Caki2 (cell line): ENCODE measurements at places on chromosomes 16 and 17. TPM values are rescaled to one million over a fixed set of nuclear protein-coding genes. Genes with fewer than 3 reads are reported as not detected.

- DNase-seq: no peak
These were observed 509 bp upstream of the JUP start for GRCh38 chr17:41787021-41787418.

DNA sequence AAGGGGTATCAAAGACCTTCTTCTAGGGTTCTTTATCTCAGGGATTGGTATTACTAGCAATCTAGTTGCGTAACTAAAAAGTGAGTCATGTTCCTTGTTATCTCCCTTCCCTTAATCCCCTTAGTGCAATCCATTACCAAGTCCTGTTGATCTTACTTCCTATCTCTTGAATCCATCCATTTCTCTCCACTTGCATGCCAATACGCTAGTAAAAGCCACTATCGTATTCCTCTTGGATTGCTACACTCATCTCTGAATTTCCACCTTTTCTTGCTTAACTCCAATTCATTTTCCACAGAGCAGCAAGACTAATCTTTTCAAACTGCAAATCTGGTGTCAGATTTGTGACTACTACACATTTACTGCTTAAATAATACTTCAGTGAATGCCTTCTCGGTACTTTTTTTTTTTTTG lies 1.8 kb upstream of the ADAT1 start:
- DNase-seq: no peak

- DNase-seq: peak; percentile 29
These were observed 5.6 kb downstream of the CRYBA1 start for GRCh38 chr17:29252101-29252791.

DNA sequence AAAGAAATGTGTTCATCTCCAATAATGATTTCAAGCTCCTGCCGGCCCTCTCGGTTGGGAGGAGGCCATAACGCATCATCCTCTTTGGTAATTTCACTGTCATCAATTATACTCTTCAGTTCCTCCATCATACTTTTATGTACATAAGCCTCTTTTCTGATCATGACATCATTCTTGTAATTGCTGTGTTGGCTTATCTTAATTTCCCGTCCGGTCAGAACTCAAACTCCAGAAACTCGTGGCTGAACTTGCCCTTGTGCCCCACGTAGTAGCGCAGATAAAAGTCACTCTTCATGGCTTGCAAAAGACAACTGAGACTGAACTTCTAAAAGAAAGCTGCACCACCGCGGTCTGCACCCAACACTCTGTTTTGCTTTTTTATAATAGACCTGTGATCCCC lies 13.6 kb downstream of the TMEM220 start:
- no peak for DNase-seq

DNA sequence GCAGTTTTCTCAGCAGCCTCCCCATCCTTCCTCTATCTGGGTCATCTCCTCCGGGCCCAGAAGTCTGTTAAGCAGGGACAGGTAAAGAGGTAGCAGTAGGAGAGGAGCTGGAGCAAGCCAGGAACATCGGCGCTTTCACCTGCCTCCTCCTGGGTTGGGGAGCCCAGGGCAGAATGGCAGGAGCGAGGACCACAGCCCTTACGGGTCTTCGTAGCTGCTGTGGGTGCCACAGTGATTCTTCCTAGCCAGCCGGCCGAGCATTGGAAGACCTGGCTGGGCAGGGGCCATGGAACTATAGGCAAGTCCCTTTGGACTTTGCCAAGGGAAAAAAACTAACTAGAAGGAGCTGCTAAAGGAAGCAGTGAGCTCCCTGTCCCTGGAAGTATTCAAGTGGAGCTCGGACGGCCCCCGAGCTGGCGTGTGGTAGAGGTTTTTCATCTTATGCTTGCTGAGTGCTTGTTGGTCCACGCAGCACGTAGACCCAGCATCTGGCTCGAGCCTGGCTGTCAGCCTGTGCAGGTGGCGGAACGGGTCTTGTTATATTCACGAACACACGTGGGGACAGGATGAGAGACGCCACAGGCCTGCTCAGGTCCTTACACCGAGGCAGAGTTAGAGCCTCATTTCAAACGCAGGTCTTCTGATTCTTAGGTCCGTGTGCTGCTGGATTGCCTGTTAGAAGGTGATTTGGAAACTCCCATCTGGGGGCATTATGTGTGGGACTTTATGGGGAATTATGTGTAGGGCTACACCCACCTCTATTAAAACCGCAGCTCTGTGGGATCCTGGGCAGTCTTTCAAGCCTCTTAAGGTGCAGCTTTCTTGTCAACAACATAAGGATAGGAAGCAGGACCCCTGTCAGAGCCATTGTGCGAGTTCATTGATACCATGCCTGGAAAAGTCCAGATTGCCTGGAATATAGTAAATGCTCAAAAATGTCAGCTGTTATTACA lies 54.8 kb downstream of the OR1D5 start:
- no peak for DNase-seq

TRPV3 gene
- not detected in 2 replicates for total RNA-seq

DNA sequence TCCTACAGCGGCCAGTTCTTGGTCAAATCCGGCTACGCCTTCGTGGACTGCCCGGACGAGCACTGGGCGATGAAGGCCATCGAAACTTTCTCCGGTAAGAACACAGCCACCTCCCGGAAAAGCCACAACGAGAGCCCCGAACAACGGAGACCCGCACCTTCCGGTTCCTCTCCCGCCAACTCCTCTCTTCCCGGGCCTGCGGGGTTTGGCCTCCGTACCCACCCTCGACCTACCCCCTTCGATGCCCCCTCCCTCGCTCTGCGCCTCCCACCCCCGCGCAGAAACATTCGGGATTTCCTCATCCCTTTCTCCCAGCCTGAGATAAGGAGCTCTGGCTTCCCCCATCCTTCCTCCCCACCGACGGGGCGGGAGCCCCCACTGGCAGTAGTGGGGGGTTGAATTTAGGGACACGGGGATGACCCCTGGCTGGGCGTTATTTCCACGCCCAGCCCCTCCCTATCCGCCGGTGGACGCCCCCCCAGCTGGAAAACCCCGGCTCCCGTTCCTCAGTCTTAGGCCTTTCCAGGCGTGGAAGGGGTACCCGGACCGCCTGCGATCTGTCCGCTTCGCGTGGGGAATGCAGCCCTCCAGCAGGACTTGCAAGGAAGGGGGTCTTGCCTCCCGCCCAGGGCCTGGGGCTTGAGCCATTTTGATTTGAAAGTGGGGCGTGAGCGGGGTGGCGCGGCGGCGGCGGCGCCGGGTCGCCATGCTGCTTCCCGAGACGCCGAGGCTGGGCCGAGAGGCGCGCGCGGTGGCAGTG lies 822 bp downstream of the IGF2BP1 start:
- no peak for DNase-seq

- DNase-seq: no peak
These were observed 2.1 kb upstream of the ATP2A1 start for GRCh38 chr16:28876019-28876659.

GRCh38 chr17:17506893-17507464 lies 10.8 kb upstream of the RASD1 start:
- no peak for DNase-seq

DNA sequence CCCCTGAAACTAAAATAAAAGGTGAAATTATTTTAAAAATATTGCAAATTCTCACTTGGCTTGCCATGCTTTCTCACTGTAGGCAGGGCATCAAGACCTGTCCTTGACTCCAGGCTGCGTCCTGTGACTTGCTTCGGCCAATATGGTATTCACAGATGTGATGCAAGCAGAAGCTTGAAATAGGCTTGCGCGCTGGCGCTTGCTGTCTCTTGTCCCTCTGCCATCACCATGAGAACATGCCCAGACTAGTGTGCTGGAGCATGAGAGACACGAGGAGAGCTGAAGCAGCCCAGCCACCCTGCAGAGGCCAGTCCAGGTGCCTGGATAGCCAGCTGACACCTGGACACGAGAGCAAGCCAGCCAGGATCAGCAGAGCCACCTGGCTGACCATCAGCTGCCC lies 21.8 kb upstream of the ZKSCAN2 start:
- DNase-seq: no peak

- DNase-seq: no peak
These were observed 1.8 kb upstream of the KRT10 start for GRCh38 chr17:40824015-40824832.

KRTAP3-2 gene
- not detected in 2 replicates for total RNA-seq

GRCh38 chr16:49453983-49454382 lies 80.4 kb downstream of the C16orf78 start:
- DNase-seq: no peak

- no peak for DNase-seq
These were observed 75.5 kb downstream of the SHISA9 start for GRCh38 chr16:12976936-12977335.
